ENCODE measurements at places on chromosomes 1 and 21. TPM values are rescaled to one million over a fixed set of nuclear protein-coding genes. Genes with fewer than 3 reads are reported as not detected.

AUNIP gene
- total RNA-seq = 8.8 TPM

S100A2 gene
- 4.0 TPM for total RNA-seq

CELA3B gene
- not detected for total RNA-seq

RCOR3 gene
- 28.4 TPM for total RNA-seq

SLC30A10 gene
- not detected for total RNA-seq

ADCY10 gene
- total RNA-seq = not detected

NCMAP gene
- total RNA-seq = 1.6 TPM

PLD5 gene
- not detected for total RNA-seq

HRNR gene
- total RNA-seq = not detected

AIRE gene
- total RNA-seq = not detected

DCDC2B gene
- total RNA-seq = not detected

CD52 gene
- not detected for total RNA-seq

DMRTA2 gene
- total RNA-seq = 10.7 TPM

SPRR1B gene
- total RNA-seq = not detected

IFFO2 gene
- 15.5 TPM for total RNA-seq

WNT3A gene
- not detected for total RNA-seq

SCCPDH gene
- 322 TPM for total RNA-seq

Data from NCI-H460 (cell line).